ENCODE measurements at places on chromosomes 1 and 21.
A peak's percentile ranks its signal among the peaks of the same experiment; 100 is the strongest.

DNA sequence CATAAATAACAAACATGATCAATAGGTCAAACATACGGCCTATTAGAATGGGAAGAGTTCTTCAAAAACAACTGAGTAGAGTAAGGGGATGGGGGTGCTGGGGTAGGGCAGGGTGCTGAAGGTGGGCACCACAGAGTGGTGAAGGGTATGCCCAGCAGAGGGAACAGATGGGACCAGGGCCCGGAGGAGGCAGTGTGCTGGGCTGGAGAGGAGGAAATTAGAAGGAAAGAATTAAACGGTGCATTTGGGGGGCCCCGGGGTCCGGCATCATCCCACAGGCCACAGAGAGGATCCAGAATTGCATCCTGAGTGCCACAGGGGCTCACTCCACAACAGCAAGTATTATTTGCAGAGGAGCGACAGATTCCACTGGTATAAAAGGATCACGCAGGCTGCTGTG lies 94.5 kb downstream of the GLIS1 start:
- DNase-seq: no peak

DNA sequence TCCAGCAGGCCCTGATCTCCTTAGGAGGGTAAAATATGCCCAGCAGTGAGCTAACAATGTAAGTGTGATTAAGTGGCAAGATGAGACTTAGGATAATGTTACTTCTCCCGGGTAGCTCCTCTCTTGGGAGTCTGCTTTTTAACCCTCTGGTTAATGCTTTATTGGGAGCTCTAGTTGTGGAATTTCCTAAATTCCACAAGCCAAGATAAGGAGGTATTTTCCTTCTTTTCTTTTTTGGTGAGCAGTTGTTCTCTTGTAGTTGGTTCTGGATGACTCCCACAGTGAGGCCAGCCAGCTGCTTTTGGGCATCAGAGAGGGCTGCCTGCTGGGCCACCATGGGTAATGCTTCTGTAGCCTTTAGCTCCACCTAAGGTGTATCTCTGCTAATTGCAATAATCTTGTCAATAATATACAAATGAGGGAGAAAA lies 19.3 kb downstream of the C1orf52 start:
- DNase-seq: peak; percentile 43

GRCh38 chr1:13583966-13584791 lies 547 bp downstream of the PDPN start:
- peak; percentile 85 for DNase-seq

DNA sequence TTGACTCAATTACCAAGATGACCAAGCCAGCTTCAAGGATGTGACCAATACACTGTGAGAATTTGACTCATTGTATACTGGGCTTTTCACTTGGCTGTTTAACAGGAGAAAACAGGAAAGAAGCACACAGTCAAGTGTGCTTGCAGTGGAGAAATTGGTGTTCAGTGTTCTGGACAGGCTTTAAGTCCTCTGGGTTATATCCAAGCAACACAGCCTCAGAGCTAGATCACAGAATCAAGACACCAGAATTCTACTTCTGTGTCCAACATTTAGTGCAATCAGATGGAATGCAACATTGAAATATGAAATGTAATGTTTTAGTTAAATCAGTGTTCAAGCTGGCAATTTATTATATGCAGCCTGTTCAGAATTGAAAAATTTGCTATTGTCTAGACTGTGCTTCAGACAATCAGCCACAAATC lies 694.4 kb downstream of the LTN1 start:
- DNase-seq: peak; percentile 33

DNA sequence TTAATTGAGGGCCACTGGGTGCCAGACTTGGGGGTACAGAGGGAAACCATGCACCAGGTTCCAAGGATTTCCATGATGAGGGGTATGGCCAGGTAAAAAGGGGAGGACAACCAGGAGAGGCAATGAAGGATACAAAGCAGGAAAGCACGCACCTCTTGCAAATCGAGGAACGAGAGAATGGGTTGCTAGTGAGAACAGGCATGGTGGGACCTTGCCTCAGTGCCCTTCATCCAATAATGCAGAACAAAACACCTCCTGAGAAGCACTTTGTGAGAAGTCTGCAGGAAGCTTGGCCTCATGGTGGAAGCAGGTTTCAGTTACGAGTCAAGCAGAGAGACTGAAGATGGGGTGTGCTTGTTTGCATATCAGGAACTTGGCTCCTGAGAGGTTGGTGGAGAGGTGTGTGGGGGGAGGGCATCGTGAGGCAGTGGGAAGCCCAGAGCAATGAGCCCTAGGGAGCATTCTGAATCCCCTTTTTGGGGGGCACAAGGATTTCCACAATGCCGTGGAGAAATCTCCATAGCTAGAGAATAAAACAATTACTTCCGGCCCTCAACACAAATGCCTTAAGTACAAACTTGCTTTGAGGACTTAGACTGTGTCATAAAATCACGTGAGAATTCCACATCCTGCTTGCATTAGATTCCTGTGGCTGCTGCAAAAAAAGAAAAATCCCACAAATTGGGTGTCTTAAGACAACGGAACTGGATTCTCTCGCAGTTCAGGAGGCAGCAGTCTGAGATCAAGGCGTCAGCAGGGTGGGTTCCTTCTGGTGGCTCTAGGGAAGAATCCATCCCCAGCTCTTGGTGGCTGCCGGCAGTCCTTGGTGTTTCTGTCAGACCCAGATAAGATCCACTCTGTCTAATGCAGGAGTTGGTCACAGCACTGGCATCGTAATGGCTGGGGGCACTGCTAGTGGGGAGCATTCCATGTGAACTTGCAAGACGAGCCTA lies 54.9 kb upstream of the BACE2 start:
- DNase-seq: peak; percentile 57

DNA sequence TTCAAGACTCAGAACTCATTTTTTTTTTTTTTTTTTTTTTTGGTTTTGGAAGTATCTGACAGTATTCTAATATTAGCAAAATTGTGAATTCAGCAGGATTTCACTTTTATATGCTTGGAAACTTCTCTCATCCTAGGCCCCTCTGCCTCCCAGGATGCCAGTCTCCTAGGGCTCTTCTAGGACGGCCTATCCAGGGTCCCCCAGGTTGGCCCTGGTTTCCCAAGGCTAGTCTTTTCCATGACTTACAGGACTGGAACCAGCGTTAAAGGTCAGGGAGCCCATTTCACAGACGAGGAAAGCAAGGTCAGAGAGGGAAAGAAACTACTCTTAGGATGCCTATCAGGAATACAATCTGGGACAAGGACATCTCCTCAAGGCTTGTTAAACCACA lies 412.5 kb downstream of the PTPRU start:
- DNase-seq: no peak

DNA sequence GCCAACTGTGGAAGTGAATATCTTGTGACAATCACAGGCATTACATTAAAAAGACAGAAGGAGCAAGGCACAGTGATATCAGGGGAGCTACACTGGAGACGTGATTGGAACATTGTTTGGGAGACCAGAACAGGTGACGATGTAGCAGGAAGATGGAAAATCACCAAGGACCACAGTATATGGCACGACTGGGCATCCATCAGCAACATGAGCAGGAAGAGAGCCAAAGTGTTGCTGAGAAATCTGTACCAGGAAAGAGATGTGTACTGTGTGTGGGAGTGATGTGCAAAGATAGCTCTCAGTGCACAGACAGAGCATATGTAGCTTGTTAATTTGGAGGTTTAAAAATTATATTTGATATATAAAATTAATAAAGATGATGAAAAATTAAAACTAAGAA lies 790.6 kb upstream of the ADGRL2 start:
- DNase-seq: no peak

DNA sequence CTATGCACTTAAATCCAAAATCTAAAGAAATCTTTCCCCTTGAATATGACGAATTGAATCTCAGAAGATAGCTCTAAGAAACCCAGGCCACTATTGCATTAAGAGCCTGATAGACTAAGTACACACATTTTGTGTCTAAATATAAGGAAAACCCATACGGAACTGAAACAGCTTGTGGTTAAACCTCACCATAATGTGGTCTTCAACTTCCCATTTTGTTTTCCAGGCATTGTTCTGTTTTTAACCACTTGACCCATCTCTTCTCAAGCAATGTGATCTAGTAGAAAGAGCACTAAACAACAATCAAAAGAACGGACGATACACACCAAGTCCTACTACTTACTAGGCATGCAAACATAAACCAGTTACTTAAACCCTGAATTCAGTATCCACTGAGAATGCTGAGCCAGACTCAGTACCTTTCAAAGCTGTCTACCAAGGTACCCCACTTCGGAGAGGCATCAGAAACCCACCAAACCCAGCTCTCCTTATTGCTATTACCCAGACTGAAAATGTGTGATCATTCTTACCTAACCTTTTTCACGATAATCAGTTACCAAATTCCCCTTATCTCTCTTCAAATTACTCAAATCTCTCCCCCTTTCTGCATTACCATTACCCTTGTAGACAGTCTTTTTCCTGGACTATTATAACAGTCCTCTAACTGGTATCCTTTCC lies 12.8 kb downstream of the OTUD7B start:
- DNase-seq: no peak

Data from epithelial cell of esophagus (primary cell).